ENCODE measurements at places on chromosomes 11 and 22. TPM values are rescaled to one million over a fixed set of nuclear protein-coding genes. Genes with fewer than 3 reads are reported as not detected.

MMP3 gene
- total RNA-seq, result 5.8 TPM

CXCR5 gene
- not detected for total RNA-seq

RAG1 gene
- 1.0 TPM for total RNA-seq

ZBED5 gene
- total RNA-seq, result 27.8 TPM

PTS gene
- total RNA-seq, result 66.4 TPM

Measured in mammary epithelial cell (primary cell).